ENCODE measurements at places on chromosomes 3 and 15.

- DNase-seq, result peak; percentile 79
These were observed 60.6 kb upstream of the STAC start for GRCh38 chr3:36319680-36320079.

DNA sequence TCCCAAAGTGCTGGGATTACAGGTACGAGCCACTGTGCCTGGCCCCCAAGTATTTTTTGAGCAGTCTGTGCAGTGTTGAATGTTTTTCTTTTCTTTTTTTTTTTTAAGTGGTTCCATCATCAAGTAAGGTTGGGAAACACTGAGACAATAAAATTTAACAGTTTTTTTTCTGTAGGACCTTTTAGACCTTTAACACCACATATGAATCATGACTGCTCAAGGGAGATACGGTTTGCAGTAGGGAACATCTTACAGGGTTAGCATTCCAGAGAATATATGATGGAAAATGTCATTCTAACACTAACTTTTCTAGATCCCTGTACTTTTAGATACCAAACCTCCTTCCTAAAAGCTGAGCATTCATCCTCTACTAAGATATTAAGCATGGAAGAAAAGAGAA, 41.7 kb downstream of the SNX4 start:
- DNase-seq, result no peak

DNA sequence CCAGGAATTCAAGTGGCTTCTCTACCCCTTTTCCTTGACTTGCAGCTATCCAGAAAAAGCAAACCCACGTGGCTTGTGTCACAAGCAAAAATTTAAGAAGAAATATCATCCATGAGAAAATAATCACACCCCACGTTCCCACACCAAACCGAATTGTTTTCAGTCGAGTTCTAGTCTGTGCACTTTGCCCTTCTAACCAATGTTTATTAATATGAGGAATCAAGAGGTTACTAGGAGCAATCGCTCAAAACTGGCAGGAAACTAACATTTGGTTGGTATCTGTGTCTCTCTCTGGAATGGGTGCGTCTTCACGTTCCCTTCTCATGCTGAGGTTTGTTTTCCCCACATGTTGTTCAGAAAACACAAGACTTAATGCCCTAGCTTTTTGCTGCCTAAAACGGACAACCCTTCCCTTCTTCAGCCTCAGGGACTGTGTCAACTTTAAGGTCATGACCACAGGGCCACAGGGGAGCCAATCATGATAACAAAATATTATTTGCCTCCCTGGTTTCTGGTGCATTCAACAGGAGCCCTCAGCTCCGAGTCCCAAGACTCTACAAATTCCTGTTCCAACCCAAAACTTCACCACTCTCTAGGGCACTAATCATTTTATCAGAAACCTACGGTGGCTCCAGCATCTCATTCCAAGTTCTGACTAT, 41.4 kb upstream of the LMCD1 start:
- no peak for DNase-seq

DNA sequence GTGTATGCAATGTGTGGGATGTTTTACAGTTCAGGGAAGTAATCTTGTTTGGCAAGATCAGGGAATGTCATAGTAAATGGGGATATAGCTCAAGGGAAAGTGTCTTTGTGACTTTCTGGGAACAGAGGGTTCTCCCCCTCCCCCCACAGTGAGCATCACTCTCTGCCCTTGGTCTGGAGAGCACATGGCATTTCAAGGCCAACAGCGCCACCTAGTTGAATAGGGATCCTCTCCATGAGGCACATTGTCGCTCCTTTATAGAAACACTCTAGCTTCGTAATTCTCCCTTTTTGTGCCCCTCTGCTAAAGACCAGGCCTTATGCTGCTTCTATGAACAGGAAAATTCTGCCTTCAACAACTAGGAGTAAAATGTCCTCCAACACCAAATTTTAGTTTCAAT, 37.1 kb upstream of the ARNT2 start:
- peak; percentile 70 for DNase-seq

DNA sequence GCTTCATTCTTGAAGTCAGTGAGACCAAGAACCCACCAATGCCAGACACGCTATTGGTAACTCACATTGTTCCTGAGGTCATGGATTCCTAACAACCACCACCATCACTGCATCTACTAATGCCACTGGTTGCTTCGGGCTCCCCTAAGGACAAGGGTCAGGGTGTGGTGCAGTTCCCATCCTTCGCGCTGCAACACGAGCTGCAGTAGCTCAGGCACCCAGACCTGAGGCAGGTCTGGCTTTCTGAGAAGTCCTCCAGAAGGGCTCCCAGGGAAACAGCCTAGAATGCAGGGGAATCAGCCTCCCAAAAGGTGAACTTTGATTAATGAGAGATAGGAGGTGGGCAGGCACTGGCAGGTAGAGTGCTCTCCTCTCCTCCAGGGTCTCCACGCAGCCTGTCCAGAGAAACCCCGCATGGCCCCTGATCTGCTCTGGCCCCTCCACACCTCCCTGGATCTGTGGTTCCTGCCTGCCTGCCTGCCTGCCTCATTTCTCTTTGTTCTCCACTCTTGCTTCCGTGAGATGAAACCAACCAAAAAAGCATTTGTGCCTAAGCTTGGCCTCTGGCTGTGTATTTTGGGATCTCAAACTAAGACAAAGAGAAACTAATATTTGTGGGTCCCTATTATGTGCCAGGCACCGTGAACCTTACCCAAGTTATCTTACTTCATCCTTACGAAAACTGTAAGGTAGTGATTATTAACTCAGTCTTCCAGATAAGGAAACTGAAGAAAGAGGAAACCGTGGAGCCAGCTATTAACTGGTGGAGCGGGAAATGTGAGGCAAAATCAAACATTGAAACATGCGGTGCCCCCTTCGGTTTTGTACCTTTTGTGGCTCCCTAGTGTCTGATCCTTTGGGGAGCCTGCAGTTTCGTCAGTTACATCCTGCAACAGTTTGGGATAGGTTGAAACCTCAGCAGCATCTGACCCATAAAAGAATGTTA, 43.9 kb upstream of the USP3 start:
- no peak for DNase-seq

GRCh38 chr3:51796854-51797253, 17.8 kb upstream of the IQCF6 start:
- DNase-seq, result no peak

DNA sequence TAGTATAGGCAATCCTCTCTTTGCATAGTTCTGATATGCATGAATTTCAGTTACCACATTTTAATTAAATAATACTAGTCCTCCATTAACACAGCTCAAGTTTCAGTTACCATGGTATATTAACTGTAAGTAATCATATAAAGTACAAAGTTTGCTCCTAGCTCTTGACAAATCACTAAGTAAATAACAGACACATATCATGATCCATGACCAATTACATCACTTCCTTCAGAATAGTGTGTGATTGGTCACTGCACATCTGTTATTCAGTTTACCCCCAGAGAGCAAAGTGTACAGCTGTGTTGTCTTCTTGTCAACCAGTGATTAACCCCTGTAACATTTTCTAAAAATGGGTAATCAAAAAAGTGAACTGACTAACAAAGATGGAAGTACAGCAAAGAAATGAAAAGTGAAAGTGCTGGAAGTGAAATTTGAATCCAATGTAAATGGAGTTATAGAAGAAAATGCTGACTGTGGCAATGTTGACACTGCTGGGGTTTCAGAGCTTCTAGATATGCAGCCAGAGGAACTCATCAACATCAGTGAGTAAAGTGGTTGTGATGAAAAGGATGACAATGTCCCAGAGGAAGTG, 30.2 kb upstream of the LEKR1 start:
- no peak for DNase-seq

- DNase-seq, result no peak
These were observed 181.9 kb downstream of the NSMCE3 start for GRCh38 chr15:29087521-29088285.

GRCh38 chr15:68426116-68426515, 5.8 kb downstream of the ITGA11 start:
- DNase-seq, result no peak

DNA sequence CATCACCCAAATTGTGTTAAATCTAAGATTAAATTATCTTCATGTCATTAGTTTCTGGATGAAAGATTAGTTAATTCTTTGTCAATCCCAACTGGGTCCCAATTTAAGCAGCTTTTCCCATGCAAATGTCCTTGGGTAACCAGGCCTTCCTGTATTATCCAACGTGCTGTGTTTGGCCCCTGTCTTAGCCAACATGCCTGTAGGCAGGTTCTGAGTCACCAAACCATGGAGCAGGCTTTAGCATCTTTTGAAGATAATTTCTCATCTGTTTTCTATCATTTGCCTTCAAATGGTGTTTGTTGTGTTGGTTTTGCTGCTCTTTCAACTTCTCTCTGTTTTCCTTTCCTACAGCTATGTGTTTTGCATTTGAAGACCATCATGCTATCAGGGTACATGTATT, 216.2 kb downstream of the ITPR1 start:
- no peak for DNase-seq

GRCh38 chr15:77715051-77715450, 82.3 kb upstream of the LINGO1 start:
- DNase-seq, result no peak

DNA sequence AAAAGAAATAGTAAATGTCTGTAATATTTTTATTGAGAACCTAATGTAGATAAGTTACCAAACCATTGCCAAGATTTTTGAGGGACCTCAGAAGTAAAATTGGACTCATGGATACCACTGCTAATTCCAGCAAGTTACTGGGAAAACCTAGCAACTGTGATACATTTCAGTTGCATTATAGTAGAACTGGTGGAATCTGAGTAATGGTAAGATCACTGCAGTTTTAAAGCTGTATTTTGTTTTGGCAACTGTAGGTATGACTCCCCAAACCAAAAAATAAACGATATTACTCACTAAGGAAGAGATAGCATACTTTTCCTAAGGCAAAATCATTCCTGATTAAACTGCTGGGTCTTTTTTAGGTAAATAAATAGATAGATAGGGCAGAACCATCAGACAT, 54.0 kb downstream of the ARMC8 start:
- no peak for DNase-seq

DNA sequence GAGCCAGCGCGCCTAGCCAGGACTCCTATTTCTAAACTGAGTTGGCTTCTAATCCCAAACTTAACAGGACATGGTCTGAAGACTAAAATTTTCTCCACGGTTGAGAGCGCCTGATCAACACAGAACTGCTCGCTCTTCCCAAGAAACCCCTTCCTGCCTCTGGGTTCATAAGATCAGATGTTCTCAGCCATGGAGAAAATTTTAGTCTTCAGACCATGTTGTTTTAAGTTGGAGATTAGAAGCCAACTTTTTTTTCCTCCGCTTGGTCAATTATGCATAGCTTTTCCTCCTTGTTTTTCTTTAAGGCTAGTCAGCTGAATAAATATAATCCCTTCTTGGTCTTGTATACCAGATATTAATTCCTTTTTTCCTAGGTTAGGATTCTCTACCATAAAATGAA, 356.6 kb upstream of the ADAMTS9 start:
- no peak for DNase-seq

DNA sequence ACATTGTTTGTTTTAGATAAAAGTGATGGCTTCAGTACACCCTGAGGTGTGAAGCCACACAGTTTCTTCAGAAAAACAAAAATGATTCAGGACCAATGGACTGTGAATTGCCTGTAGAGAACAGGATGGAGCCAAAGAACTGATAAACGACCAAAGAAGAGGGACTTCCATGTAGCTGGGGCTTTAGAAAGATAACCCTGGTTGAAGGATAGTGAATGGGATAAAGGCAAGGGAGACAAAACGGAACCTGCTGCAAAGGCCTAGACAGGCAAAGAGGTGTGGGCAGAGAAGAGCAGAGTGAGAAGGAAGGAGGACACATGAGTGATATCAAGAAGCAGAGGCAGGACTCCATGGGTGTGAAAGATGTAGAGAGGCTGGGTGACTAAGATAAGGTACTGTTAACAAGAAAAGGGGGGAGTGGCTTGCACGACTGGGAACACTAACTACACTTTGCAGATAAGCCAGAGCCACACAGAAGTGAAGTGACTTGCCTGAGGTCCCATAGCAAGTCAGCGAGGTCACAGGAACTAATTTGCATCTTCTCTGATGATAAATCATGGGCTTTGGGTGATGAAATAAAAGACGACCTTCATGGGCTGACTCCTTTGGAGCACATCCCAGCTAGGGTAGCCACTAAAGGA, 44.3 kb downstream of the RAB6B start:
- DNase-seq, result no peak

- DNase-seq, result no peak
These were observed 210.9 kb upstream of the KCNMB2 start for GRCh38 chr3:178325330-178325729.

GRCh38 chr15:42184736-42185135, 23.4 kb downstream of the VPS39 start:
- DNase-seq, result no peak

Measured in NT2/D1 (cell line).